ENCODE measurements at places on chromosomes 7 and 10.
A peak's percentile ranks its signal among the peaks of the same experiment; 100 is the strongest.

GRCh38 chr10:20257422-20257821 is 441.2 kb downstream of the PLXDC2 start:
- DNase-seq: no peak

GRCh38 chr7:15607529-15608210 is 45.9 kb upstream of the AGMO start:
- DNase-seq: no peak

DNA sequence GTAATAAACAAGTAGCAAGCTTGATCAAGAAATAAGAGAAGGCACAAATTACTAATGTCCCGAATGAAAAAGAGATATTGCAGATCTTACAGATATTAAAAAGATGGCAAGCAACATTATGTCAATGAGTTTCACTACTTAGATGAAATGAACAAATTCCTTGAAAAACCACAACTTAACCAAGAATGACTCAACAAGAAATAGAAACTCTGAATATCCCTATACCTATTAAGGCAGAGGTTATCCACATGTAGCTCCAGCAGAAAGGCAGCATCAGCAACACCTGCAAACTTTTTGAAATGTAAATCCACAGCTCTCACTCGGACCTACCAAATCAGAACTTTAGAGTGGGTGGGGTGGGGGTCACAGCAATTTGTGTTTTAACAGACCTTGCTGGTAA is 33.6 kb downstream of the PDE1C start:
- DNase-seq: no peak

GRCh38 chr7:131108212-131108940 is 219.3 kb upstream of the MKLN1 start:
- DNase-seq: peak; percentile 88

DNA sequence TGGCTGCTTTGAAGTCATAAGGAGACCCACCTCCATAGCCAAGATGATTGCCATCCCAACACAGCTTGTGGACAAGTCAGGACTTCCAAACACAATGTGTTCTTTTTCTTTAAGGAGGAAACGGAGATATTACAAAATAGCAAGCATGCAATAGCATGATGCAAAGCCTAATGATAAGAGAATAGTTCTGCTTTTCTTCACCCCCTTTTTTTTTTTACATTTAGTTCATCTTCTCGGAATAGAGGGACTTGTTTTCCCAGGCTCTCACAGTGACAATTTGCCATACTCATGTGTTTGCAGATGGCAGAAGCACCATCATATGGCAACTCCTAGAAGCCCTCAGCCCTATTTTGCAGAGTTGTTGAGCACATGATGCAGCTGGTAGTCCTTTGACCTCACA is 119.8 kb downstream of the ITGB8 start:
- no peak for DNase-seq

DNA sequence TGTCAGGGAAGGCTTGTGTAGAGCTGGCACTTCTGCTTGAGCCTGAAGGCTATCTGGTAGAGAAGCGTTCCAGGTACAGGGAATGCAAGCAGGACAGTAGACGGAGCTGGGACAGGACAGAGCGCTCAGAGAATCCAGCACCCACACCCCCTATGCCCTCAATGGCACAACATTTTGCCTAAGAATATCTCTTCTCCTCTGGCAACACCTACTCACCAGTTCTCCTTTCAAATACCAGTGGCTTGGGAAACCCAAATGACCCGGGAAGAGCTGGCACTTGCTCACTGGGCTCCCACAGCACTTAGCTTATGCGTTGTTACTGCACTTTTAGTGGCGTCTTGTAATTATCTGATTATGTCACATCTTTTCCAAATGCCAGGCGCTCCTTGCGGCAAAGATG is 118.6 kb downstream of the RNF216 start:
- no peak for DNase-seq

DNA sequence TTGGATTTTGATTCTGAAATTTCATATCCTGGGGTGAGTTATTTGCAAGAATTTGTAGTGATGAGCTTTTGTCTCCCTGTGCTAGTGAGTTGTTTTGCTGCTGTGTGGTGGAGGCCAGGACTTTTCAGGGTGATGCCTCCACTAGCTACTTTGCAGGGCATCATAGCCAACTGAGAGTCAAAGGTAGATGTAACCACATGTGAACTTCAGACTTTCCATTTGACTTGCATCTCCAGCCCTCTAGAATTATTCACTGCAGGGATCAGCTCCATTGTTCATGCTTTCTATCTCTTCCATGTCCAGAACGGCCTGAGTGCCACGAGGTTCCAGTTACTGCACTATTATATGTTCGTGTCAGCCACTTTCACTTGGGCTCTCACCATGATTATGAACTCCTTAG is 534.3 kb downstream of the GRM8 start:
- no peak for DNase-seq

DNA sequence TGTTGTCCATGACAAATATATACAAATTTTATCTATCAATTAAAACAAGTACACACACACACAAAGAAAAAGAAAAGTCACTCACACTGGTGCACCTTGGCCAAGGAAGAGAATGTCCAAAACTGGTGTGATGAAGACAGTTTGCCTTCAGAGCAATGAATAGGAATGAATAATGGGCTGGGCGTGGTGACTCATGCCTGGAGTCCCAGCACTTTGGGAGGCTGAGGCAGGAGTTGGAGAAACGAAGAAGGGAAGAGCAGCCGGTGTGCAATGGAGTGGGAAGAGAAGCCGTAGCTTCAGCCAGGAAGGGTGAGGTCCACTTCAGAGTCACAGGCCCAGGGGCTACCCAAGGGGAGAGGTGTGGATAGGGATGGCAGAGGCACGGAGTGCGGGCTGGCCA is 253.6 kb downstream of the CCSER2 start:
- DNase-seq: no peak

- no peak for DNase-seq
These were observed 19.2 kb downstream of the TNRC18 start for GRCh38 chr7:5404421-5404826.

DNA sequence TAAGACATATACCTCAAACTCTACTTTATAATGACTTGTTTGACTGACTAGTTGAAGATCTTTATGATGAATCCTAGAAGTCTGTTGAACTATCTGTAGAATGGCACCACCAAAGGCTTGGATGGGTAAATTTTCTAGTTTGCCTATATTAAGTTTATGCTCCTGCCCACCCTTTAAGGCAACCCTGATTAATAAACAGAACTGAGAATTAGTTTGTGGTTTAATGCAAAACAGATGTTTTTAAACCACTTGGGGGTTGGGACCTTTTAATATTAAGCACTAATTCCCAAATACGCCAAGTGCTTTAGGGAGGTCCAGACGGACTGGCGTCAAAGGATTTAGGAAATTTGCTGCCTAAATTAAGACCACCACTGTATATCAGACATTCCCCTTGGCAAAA is 20.5 kb downstream of the SMNDC1 start:
- DNase-seq: no peak

DNA sequence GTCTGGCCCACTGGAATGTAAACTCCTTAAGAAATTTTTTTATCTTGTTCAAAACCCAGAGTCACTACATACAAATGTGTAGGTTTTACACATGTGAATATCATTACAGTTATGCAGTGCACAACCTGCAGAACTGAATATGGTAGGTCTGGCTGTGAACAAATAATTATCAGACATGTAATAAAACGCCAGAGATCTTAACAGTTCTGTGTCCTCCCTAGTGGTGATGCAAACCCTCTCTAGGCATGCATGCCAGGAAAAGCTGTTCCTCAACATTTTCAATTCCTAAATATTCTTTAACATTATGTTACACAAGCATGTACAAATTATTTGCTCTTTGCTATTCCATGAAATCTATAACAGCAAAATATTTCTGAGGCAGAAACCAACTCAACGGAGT is 124.6 kb downstream of the IMMP2L start:
- DNase-seq: no peak

GRCh38 chr10:100729862-100730724 is 15.3 kb upstream of the PAX2 start:
- DNase-seq: no peak

- DNase-seq: no peak
These were observed 647.6 kb downstream of the TNS3 start for GRCh38 chr7:46934198-46934825.

DNA sequence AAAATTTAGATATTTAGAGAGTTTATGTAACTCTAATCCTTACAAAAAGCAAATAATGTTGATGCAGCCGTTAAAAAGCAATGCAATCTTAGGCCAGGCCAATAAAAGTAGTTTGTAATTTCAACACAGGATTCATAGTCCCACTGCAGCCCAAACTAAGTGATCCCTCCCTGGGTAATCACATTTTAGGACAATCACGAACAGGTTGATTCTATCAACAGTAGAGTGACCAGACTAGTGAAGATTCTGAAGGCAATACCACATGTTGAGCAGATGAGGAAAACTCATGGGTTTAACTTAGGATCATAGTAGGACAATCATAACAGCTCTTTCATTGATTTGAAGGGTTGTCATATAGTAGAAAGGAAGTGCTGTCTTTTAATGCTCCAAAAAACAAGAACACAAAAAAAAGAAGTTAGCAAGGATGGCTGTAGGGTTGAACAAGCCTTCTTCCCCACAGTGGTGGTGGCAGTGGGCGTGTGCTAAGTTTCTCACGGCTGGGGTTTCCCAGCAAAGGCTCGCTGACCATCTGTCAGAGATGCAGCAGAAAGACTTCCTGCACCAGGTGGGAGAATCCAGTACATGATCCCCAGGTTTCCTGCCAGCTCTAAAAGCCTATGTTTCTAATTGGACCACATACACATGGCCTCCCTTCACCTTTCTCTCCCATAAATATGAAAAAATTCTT is 212.2 kb downstream of the CHRM2 start:
- no peak for DNase-seq

- no peak for DNase-seq
These were observed 91.0 kb downstream of the CDH23 start for GRCh38 chr10:71487726-71488125.

DNA sequence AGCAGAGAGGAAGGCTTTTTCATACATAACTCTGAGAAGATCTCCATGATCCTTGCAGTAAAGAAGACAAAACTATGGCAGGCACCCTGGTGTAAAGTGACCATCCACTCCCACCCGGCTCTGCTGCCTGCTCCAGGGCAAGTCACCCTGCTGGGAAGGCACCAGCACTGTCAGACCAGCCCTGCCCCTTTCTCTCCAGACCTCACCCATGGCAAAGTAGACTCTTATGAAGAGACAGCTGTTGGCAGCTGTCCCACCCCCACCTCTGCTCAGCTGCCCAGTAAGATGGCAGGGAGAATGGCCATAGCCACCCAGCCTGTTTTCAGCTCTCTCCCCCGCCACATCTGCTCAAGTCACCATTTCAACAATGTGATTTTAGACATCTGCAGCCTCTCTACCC is 8.6 kb upstream of the ZMIZ2 start:
- DNase-seq: no peak

- no peak for DNase-seq
These were observed 98.4 kb downstream of the ADARB2 start for GRCh38 chr10:1638889-1639419.

DNA sequence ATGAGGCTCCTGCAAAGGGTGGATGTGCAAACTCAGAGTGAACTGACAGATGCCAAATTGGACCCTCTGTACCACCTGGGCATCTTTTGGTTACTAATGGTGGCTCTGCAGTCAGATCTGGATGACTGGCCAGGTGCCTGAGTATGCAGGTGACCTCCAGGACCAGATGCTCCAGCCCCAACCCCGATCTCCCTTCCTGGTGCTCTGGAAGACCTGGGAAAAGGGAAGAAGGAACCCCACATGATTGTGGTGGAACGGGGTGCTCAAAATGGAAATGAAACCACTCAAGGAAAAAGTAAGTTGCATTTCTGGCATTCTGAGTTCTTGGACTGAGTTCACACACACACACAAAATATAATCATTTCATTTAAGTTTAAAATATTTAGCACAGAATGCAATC is 9.8 kb upstream of the AEBP1 start:
- DNase-seq: no peak

DNA sequence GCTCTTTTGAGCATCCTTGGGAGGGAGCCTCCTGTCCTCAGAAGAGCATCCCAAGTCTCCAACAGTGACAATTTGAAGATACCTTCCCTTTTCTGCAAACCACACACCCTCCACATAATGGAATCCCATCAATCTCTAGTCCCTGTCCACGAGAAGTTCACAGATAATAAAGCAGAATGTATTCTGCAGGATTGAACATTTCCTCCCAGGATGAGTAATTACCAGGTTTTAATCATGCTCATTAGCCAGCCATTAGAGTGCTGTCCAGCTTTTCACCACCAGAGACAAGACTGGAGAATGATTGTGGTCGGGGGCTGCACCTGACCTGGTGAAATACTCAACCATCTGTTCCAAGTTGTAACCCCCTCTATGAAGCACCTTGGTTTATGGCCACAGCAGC is 958.6 kb downstream of the KCNMA1 start:
- DNase-seq: no peak

- DNase-seq: no peak
These were observed 7.2 kb downstream of the ADAMTS14 start for GRCh38 chr10:70679498-70679897.

DNA sequence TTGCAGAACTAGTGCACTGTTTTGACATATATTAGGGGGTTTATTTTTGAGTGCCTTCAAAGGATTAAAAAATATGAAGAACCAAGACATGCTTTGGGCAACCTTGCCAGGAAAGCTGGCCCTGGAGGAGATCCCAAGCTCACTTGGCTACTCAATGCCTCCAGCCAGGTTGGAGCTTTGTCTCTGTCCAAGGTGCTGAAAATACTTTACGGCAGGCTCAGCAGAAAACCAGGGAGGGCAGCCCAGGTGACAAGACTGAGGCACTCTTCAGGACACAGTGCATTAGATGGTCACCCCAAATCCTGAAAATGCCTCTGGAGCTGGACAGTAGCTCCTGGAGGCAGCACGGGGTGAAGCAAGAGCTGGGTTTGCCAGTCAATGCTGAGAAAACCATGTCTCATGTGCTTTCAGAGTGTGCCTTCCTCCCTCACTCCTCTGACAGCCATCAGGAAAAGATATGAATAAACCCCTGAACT is 5.8 kb upstream of the KCNH2 start:
- DNase-seq: peak; percentile 29

- DNase-seq: no peak
These were observed 33.2 kb downstream of the TMEM120A start for GRCh38 chr7:75961218-75961617.

GRCh38 chr10:48536156-48536500 is 68.7 kb downstream of the ARHGAP22 start:
- DNase-seq: no peak

GRCh38 chr10:120713573-120714205 is 137.5 kb upstream of the WDR11 start:
- DNase-seq: no peak

DNA sequence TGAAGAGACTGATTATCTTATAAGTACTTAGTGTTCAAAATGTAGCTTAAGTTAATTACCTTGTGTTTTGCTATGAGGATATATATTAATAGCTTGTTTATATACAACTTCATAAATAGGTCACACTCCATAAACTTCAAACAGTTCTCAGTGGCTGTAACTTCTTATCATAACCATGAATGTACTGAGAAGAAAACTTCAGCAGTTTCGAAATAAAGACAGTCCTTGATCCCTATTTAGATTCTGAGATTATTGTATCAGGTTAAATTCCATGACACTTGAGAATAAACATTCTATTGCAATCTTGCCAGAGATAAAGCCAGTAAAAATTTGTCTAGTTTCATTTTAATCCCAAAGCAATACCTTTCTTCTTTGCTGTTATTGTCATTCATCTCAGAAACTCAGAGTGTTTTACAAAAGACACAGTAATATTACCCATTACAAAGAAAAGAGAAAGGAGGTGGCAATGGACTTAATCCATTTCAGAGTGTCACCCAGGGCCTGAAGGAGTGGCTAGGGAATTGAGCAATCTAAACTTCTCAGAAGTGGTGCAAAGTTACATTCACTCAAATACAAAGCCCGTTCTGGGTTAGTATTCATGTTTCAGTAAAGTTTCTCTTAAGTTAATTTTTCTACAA is 403.6 kb downstream of the SEMA3D start:
- DNase-seq: no peak

GRCh38 chr7:66256281-66256680 is 51.1 kb downstream of the TPST1 start:
- DNase-seq: no peak
